ENCODE measurements at places on chromosomes 1 and 21.

GRCh38 chr1:198030682-198031081 lies 113.5 kb downstream of the LHX9 start:
- no peak for DNase-seq

DNA sequence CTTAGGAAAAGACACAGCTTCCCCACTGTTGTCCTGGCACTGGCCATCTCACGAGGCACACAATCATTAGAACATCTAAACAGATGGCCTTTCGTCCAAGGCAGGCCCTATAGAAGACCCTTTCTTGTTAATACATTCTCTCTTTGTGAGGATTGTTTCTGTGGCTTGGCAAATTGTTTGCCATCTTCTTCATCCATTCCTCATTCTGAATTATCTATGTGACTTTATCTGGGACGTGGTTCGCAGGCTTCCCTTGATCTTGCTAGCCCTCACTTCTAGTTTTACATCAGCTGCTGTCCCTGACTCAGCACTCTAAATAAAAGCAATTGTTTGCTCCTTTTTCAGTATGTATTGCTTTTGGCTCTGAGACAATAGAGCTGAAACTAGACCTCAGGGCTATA lies 101.1 kb upstream of the ZC3H11B start:
- no peak for DNase-seq

- DNase-seq = no peak
Measured at GRCh38 chr1:24702511-24703293, 42.5 kb upstream of the CLIC4 start.

DNA sequence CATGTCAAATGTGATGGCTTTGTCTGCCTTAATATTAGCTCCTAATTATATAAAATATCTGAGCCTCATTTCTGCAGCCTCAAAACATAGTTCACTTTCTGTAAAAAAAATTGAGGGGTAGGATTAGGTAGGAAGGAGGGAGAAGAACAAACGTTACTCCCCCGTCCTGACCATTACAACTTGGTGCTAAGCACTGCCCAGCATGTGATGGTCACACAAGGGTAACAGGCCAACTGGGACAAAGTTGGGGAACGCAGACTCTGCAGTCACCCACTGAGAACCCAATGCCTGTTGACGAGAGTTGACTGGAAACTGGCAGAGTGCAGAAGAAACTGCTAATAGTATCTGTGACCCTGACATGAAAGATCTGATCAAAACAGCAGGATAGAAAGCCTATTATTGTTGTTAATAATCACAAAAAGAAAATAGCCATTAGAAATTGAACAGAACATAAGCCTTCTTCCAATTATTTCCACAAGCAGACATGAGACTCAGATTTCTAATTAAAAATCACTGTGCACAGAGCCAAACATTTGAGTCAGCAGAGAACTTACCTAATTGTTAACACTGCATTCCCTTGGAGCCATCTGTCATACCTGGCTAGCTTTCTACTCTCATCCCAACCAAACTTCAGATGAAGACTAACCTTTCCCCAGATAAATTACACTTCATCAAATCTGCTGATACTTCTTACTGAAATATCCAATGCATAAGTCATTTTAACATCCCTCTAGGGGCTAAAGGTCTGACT lies 5.5 kb downstream of the SORT1 start:
- no peak for DNase-seq

- no peak for DNase-seq
Measured at GRCh38 chr1:233707880-233708815, 94.2 kb downstream of the KCNK1 start.

DNA sequence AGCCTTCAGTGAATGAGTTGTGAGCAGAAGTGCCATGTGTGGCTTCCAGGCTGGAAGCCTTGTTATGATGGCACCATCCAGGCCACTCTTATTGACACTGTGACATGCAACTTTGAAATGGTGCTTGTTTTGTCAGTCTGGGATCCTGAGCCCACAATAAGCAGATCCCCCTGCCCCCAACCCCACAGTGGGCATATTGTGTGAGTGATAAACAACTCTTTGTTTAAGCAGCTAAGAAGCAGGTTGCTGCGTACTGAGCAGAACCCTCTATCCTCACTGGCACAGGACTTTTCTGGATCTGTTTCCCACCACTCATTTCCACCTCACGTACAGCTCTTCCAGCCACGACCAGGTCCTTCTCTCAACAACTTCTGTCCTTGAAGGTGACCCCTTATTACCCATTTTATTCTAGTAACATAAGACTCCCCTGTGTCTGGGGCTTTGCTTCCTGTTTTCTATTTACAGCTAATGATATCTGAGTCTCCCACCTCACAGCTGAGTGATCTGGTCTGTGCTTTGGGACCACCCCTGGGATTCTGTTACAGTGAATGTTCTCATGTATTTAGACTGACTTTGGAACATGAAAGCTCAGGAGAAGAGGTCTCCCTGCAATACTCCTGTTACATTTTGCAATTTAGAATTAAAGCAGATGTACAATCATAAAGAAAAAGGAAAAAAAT lies 375.5 kb downstream of the PCP4 start:
- DNase-seq = no peak

DNA sequence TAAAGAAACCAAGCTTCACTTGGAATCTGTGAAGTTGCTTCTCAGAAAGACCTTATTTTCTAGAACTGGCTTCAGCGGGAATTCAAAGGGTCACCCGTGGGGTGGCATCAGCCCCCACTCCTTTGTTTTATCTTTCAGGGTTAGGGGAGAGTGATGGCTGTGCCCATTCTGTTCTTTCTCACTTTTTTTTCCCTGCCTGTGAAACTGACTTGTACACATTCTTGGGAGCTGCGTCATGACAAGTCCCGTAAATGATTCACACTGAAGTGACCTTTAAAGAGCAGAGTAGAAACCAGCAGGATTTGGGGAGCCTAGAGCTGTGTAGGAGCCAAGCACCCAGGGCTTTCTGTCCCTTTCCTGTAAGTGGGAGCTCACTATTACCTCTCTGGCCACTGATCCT lies 43.8 kb downstream of the SLC44A3 start:
- DNase-seq = no peak

DNA sequence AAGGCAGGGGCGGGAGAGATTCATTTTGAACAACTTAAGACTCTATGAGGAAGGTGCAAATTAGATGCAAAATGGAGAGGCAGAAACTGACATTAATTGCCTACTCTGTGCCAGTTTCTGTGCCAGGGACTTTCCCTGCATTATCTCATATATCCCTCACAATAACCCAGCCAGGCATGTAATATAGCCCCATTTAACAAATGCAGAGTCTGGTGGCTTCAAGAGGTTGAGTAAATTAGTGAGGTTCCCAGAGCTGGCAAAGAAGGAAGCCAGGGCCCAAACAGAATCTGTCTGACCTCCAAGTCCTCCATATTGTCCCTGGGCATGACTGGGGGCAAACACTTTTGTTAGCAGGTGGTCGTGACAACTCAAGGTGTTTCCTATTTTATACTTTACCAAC lies 199.8 kb downstream of the ASTN1 start:
- no peak for DNase-seq

DNA sequence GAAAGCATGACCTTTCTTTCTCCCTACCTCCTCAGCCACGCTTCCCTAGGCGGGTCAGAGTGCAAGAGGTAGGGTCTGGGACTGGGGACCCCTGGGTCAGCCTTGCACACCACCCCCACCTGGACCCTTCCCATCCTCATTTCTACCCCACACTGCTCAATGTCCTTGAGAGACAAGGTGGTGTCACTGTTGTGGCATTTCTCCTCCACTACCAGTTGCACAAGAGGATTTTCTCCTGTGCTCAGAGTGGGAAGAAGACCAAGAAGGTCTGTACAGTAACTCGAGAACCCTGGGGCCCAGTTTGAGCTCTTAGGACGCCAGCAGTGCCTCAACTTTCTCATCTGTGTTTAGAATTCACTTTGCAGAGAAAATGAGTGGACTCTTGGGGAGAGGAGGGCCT lies 49.4 kb upstream of the CD34 start:
- no peak for DNase-seq

- no peak for DNase-seq
Measured at GRCh38 chr1:93638307-93638847, 43.3 kb downstream of the BCAR3 start.

DNA sequence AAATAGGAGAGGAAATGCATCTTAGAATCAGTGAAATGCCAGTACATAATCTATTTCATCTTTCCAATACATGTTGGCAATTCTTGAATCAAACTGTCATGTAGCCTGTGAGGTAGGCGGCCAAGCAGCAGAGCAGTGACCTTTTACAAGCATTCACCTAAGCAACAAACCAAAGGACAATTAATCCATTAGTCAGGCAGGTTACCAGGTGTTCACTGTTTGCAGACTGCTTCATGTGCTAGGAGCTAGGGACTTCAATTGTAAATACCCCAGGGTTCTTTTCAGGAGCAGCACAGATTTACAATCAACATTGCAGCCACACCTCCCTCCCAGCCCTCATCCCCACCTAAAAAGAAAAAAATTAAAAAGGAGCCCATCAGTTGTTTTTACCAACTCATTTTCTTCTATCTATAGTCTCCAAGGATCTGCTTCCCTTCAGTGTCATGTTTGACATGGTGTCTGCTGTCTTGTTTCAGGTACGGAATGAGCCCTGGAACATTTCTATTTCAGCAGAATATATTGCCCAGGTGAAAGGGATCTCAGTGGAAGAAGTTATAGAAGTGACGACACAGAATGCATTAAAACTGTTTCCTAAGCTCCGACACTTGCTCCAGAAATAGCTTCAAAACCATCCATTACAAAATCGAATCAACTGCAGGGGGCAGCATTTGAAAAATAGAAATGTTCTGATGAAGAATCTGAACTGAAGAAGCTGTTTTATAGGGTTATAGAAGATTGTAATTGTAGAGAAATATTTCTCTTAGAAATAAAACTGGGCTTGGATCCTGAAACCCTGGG lies 23.0 kb downstream of the TATDN3 start:
- peak; percentile 22 for DNase-seq

- no peak for DNase-seq
Measured at GRCh38 chr1:46218443-46218842, 15.3 kb downstream of the LURAP1 start.
